Umbilical cord (tissue), 2 donors: ENCODE measurements at places on chromosomes 6 and 20. TPM values are rescaled to one million over a fixed set of nuclear protein-coding genes. Genes with fewer than 3 reads are reported as not detected.

Gene RIPOR2
- total RNA-seq = 5.3 TPM

Gene MAS1
- total RNA-seq = 1.7 TPM

Gene REM1
- not detected for total RNA-seq

Gene HTR1E
- total RNA-seq = 1.9 TPM

Gene GSTA2
- 3.4 TPM for total RNA-seq

Gene IL17A
- 2.4 TPM for total RNA-seq

Gene GGTLC1
- not detected for total RNA-seq

Gene SNAI1
- total RNA-seq = not detected

Gene C6orf52
- total RNA-seq = not detected

Gene CYP39A1
- 11.8 TPM for total RNA-seq

Gene ACTL10
- total RNA-seq = not detected

Gene ADA
- 14.0 TPM for total RNA-seq

Gene EIF6
- 72.9 TPM for total RNA-seq

Gene HLA-DRB5
- 2.9 TPM for total RNA-seq

Gene UBE2C
- total RNA-seq = 3.6 TPM

Gene GSTA3
- not detected for total RNA-seq
